ENCODE measurements at places on chromosomes 2 and 18.

- DNase-seq = no peak
These were observed 7.4 kb upstream of the DGKD start for GRCh38 chr2:233346930-233347329.

GRCh38 chr18:74194691-74195090 lies 46.4 kb downstream of the TIMM21 start:
- no peak for DNase-seq

- DNase-seq = no peak
These were observed 203.0 kb upstream of the KCNJ3 start for GRCh38 chr2:154495455-154495868.

- no peak for DNase-seq
These were observed 2.0 kb downstream of the SLC14A2 start for GRCh38 chr18:45617284-45617683.

- no peak for DNase-seq
These were observed 50.7 kb upstream of the KLF7 start for GRCh38 chr2:207216457-207216856.

GRCh38 chr2:28713577-28714298 lies 37.9 kb upstream of the PPP1CB start:
- DNase-seq = no peak

GRCh38 chr2:20584399-20585358 lies 66.2 kb downstream of the HS1BP3 start:
- DNase-seq = no peak

GRCh38 chr18:33440060-33441043 lies at the start of gene CCDC178:
TSS of gene CCDC178 (minus strand) at chr18:33440721. CDS start at chr18:33412088, 28,633 bp downstream.
- no peak for DNase-seq

- no peak for DNase-seq
These were observed 48.3 kb upstream of the GPR155 start for GRCh38 chr2:174535083-174535482.

- DNase-seq = no peak
These were observed 611 bp downstream of the TCF7L1 start for GRCh38 chr2:85133751-85134254.

DNA sequence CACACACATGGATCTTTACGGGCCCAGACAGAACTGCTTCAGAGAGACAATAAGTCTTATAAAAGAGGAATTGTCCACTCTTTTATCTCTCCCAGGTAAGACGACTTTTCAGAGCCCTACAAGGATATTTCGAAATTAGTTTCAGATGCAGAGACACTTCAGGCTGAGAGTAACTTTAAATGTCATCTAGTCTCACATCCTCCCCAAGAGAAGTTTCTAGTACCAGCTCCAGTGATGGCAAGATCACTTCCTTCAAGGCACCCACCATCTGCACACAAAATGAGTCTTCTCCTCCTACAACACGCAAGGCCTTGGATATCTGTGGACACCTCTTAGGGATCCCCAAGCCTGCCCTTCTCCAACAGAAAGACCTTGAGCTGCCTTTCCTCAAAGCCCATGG lies 39.0 kb upstream of the KLHL29 start:
- no peak for DNase-seq

GRCh38 chr18:26526966-26527234 lies 21.5 kb downstream of the KCTD1 start:
- no peak for DNase-seq

GRCh38 chr18:46336278-46337111 lies 232.3 kb downstream of the HAUS1 start:
- DNase-seq = no peak

GRCh38 chr2:153601812-153602211 lies 123.2 kb upstream of the RPRM start:
- no peak for DNase-seq

DNA sequence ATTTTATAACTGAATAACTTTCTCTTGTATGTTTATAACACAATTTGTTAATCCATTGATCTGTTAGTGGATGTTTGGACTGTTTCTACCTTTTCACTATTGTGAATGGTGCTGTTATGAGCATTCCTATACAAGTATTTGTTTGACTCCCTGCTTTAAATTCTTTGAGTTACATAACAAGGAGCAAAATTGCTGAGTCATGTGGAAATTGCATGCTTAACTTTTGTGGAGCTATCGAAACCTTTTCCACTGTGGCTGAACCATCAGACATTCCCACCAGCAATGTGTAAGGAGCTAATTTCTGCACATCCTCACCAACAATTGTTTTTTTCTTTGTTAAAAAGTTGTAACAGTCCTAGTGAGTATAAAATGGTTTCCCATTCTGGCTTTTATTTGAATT lies 415.5 kb downstream of the CBLN2 start:
- no peak for DNase-seq

DNA sequence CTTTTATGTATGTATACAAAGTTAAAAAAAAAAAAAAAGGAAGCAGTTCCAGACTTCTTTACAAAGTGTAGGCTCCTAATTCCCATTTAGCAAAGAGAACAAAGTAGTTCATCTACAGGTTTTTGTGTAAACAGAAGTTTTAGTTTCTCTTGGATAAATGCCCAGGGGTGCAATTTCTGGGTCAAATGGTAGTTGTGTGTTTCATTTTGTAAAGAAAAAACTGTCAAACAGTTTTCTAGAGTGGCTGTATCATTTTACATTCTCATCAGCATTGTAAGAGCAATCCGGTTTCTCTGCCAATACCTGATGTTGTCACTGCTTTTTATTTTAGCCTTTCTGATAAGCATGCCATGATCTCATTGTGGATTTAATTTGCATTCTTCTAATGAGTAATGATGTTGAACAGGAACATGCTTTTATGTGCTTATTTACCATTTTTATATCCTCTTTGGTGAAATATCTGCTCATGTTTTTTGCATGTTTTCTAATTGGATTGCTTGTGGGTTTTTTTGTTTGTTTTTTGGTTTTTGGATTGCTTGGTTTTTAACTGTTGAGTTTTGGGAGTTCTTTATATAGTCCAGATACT lies 16.6 kb upstream of the PSME4 start:
- no peak for DNase-seq

DNA sequence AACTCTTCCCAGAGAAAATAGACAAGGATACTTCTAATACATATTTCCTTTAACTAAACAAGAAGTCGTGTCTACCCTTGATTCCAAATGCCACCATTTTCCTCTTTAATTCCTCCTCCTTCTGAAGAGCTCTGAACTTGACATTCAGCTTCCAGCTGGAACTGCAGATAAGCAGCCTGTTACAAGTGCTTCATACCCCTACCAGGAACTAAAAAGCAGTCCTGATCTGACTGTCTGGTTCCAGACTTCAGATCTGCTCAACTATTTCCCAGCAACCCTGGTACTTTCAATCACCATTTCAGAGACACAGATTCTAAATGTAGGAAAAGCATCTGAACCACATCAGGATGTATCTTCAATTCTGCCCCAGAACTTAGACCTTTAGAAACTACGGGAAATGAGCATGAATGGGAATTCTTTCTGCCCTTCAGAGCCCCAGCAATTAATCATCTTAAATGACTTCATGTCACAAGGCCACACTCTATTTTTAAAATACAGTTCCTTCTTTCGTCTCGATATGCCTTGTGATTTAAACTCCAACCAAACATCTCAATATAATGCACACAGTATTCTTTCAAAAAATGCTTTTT lies 159.5 kb downstream of the L3MBTL4 start:
- DNase-seq = no peak

DNA sequence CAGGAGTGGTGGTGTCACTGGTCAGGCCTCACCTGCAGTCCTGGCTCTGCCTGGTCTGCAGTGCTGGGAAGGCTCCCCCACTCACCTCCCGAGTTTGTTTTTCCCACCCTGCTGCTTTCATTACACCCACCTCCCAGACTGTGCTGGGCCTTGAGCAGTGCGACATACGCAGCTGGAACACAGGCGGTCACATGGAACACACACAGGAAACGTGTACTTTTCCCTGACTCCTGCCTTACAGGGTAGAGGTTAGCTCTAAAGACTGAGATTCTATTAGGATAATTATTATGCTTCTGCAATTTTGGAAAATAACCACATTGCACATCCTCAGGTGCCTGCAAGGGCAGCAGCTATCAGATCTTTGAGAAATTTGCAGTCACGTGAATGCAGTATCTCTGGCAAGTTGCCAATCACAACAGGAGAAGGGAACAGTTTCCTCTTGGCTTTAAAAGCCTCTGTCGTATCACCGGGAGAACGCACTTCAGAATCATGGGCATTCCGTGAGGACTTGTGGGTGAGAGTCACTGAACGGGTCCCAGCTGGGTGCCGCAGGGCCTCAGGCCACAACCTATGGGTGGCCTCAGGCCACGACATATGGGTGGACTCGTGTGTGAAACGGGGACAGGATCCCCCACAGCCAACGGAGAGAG lies 136.5 kb downstream of the ZNF236 start:
- DNase-seq = no peak

- DNase-seq = no peak
These were observed 18.1 kb downstream of the CALCRL start for GRCh38 chr2:187429989-187430388.

- no peak for DNase-seq
These were observed 213.2 kb downstream of the KCNJ3 start for GRCh38 chr2:154911729-154912128.

DNA sequence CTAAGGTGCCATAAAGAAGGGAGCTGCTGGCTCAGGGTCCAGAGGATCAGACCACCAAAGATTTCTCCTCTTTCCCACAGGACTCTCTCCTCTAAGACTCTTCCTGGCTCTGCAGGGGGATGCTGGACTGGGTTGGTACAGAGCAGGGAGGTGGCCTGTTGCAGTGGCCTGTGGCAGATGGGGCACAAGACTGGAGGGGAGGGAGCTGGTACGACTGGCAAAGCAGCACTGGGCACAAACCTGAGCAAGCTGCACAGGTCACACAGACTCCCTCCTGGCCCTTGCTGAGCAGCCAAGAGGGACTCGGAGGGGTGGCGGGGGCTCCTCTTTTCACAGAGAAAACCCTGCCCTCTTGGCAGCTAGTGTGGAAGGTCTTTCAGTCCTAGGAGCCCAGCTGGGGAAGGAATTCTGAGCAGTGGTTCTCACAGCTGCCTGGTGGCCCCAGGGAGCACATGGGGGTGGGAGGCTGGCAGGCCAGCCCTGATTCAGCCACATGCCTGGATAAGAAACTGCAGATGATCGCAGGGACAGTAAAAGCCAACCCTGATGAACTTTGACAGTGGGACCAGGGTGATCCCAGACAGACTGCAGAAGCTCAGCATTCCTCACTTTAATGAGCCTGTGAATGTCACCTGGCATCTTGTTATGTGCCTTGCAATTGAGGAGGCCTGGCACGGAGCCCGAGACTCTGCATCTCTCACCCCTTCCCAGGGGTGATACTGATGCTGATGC lies 32.5 kb upstream of the ACAA2 start:
- no peak for DNase-seq

GRCh38 chr2:86372641-86373502 lies 35.4 kb upstream of the REEP1 start:
- no peak for DNase-seq

DNA sequence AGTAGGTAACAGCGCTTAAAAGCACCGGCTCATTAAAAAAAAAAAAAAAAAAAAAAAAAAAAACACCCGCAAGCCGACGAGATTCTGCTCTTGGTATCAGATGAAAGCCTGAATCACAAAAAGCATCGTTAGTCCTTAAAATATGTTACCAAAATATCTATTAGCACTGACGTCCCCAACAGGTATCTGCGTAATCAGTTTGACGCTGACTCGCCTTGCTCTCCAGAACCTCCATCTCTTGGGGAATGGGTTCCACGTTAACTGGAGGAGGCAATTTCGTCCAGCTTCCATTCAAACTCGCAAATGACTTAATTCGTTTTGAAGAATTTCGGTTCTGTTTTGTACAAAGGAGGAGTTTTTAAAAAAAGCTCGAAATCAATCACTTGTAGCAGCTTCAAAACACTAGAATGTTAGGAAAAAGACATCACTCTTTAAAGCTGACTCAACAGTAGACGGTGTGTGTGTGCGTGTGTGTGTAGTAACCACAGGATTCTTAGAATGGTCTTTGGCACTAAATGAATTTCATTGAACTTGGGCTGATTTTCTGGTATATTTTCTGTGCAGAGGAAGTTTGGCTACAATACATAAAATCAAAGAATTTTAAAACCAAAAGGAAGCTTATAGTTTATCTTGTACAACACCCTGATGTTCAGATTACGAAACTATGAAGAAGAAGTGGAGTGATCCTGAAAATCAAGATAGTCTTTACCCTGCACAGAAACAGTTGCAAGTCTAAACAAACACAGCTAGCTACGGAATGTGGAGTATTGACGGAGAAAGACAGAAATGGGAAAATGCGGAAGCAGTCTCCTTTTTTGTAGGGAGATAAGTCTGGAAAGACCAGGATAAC lies 1.1 kb upstream of the PGAP1 start:
- DNase-seq = no peak

- DNase-seq = no peak
These were observed 24.9 kb upstream of the ERICH2 start for GRCh38 chr2:170745305-170745704.

DNA sequence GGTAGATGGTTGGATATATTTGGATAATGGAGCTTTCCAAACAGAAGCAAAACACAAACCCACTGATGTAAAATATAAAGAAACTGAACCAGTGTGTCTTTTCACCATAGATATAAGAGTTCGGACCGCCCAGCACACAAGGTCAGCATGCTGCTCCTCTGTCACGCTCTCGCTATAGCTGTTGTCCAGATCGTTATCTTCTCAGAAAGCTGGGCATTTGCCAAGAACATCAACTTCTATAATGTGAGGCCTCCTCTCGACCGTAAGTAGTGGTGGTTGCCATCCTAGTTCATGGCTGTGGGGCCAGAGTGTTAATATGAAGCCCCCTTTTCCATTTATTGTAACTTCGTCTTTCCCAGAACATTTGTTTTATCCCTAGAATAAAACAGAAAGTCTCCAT lies 125.2 kb upstream of the LYPD6 start:
- no peak for DNase-seq

- no peak for DNase-seq
These were observed 149.2 kb upstream of the NCKAP5 start for GRCh38 chr2:133717497-133717896.

DNA sequence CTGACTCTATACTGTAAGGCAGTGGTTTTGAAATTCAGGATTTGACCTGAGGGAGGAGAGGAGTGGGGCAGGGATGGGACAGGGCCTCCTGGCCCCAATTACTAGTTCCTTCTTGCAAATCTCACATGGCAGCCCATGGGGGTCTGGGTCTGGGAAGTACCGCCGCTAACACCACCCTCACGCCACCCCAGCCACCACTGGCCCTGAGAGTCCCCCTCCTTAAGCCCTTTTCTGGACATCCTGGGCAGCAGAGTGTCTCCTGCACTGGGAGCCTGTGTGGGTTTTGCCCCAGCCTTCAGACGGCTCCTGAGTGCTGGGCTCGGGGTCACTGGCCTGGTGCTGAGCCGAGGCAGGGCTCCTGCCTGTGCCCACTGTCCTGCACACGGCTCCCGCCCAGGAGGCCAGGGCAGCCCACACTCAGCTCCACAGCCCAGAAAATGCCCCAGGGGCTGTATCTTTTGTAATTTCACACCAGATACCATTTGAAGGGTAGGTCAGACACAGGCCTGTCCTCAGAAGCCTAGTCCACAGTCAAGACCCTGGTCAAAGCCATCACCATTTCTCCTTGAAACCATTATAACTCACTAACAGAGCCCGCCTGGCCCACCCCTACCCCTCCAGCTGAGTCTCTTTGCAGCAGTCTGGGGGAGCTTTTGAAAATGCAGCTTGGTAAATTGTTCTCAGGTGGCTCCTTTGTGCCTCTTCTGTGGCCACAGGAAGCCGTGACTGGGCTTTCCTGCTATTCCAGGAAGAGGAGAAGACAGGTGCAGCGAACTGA lies 55.1 kb downstream of the CYP27C1 start:
- DNase-seq = no peak

GRCh38 chr18:51519571-51519970 lies 322.1 kb upstream of the MEX3C start:
- DNase-seq = no peak

GRCh38 chr2:203908797-203909185 lies 27.8 kb upstream of the ICOS start:
- DNase-seq = no peak

GRCh38 chr18:58005011-58005410 lies 39.0 kb upstream of the NEDD4L start:
- no peak for DNase-seq
